ENCODE measurements at places on chromosomes 3 and 15. TPM values are rescaled to one million over a fixed set of nuclear protein-coding genes. Genes with fewer than 3 reads are reported as not detected.
A peak's percentile ranks its signal among the peaks of the same experiment; 100 is the strongest.

Gene POMGNT2
- total RNA-seq: 10.7 TPM

Gene TAGLN3
- 4.8 TPM for total RNA-seq

Gene NTRK3
- 2.9 TPM for total RNA-seq

Gene HYAL1
- total RNA-seq: 3.7 TPM

Gene SLC7A14
- total RNA-seq: 13.5 TPM

DNA sequence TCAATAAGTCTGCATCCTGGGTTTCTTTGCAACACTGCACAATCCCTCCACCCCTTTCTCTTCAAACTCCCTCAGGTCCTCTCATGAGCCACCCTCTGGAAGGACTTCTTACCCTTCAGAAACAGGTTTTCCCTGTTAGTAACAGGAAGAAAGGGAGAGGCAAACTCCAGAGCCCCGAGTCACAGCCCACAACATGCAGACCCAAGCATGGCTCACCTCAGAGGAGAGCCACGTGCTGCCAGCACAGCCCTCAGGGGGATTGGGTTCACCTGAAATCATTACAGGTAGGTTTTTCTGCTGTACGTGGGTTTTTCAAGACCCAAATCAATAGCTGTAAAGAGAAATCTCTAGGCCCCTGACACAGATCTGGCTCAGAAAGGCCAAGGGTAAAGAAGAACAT lies 359.7 kb upstream of the ATP10A start:
- H3K27me3 ChIP-seq: no peaks in the 10 kb centered on the region
- peak overlapping the region; percentile 47 for H3K4me3 ChIP-seq
- no peaks in the 10 kb centered on the region for H3K36me3 ChIP-seq
- H3K4me1 ChIP-seq: no peaks in the 10 kb centered on the region
- no peak for DNase-seq
- peak overlapping the region; percentile 93 for H3K27ac ChIP-seq

DNA sequence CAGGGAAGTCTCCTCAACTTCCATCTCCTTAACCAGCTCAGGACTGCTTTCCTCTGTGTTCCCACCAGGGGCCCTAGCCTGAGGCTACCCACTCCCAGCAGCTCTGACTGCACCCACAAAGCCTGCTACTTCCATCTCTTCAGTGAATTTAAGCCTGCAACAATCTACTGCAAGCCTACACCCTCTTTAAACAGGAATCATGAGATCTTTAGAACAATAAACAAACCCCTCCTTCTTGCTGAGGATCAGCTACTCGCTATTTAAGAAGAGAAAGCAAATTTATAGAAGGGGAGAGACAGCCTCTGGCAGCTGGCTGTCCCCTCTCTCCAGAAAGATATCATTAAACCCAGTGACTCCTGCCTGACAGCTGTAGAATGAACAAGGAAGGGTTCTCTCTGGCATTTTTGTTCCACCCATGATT lies 51.9 kb downstream of the ARHGAP31 start:
- no peaks in the 10 kb centered on the region for H3K27me3 ChIP-seq
- peaks cover 34% of the 10 kb centered on the region for H3K4me1 ChIP-seq
- no peaks in the 10 kb centered on the region for H3K36me3 ChIP-seq
- H3K27ac ChIP-seq: peak overlapping the region; percentile 15

DNA sequence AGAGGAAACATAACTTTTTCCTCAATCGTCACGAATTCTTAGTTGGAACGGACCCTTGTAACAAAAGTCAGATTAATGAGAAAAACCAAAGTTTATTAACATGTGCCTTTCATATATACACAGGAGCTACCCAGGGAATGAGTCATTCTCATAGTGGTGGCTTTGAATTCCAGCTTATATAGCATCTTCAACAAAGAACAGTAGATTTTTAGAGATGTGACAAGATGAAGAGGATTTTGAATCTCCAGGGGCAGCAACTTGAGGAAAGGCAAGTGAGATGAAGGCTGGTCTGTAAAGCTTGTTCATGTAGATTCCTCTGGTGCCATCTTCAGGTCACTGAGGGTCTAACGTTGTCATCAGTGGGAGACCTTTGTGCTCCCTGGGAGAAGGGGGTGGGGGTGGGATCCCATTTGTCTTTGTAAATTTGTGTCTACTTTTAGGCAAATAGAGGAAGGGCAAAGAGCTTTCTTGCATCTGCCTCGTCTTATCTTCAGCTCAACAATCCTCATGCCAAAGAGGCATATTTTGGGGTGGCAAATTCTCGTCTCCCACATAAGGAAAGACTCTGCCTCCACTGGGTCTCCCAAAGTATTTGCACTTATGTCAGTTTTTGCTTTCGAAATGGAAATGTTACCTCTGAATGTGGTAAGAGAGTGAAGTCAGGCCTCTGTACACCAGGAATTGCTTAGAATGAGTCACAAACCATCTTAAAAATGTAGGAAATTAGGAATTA lies 29.5 kb downstream of the CLEC3B start:
- H3K4me1 ChIP-seq: peaks cover 5% of the 10 kb centered on the region
- no peak for DNase-seq

Measured in type B pancreatic cell (in vitro differentiated cells).